Left lobe of liver (tissue), 2 donors: ENCODE measurements at places on chromosomes 7 and 10. TPM values are rescaled to one million over a fixed set of nuclear protein-coding genes. Genes with fewer than 3 reads are reported as not detected.

The SMO gene
- total RNA-seq: 22.1 TPM

The LRRTM3 gene
- total RNA-seq: not detected

The PGAM1 gene
- total RNA-seq: 151 TPM

The DNAH11 gene
- 1.7 TPM for total RNA-seq

The THSD7A gene
- total RNA-seq: 1.6 TPM

The SPDYE2B gene
- not detected for total RNA-seq

The CALHM1 gene
- not detected for total RNA-seq

The MKI67 gene
- 0.70 TPM for total RNA-seq

The SYT15 gene
- total RNA-seq: 0.65 TPM

The ZNF467 gene
- total RNA-seq: 18.9 TPM

The SLC16A12 gene
- total RNA-seq: 0.38 TPM

The HOXA11 gene
- not detected for total RNA-seq
